ENCODE measurements at places on chromosomes 12 and 14. TPM values are rescaled to one million over a fixed set of nuclear protein-coding genes. Genes with fewer than 3 reads are reported as not detected.

The GRIN2B gene
- not detected for total RNA-seq

The KRT82 gene
- total RNA-seq, result 9.5 TPM

The GPR162 gene
- 2.1 TPM for total RNA-seq

The OSGEP gene
- 41.8 TPM for total RNA-seq

The RAD9B gene
- total RNA-seq, result 0.19 TPM

The CCDC198 gene
- total RNA-seq, result not detected

The RPL10L gene
- not detected for total RNA-seq

The ITPR2 gene
- total RNA-seq, result 159 TPM

The OR4E2 gene
- total RNA-seq, result not detected

The ASIC1 gene
- total RNA-seq, result 2.2 TPM

The KRT6C gene
- total RNA-seq, result 14.8 TPM

DNA sequence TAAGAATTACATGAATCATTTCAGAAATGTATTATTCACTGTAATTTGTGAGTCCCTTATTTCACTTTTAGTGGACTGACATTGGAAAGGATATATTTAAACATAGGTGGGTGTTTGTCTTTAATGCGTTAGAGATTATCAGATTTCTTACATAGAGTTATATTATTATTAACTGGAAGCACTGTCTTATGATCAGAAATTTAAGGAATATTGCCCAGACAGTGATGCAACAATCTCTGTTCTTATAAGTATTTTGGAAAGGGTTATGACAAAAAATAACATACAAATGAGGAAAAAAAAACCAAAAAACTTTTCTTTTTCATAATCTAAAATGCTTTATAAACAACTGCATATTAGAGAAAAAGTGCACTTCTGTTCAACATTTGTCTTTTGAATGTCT lies 836.6 kb downstream of the SLC6A15 start:
- H3K4me3 ChIP-seq, result no peak overlapping the region
- DNase-seq, result no peak
- H3K27me3 ChIP-seq, result no peaks in the 10 kb centered on the region
- no peaks in the 10 kb centered on the region for H3K4me1 ChIP-seq

DNA sequence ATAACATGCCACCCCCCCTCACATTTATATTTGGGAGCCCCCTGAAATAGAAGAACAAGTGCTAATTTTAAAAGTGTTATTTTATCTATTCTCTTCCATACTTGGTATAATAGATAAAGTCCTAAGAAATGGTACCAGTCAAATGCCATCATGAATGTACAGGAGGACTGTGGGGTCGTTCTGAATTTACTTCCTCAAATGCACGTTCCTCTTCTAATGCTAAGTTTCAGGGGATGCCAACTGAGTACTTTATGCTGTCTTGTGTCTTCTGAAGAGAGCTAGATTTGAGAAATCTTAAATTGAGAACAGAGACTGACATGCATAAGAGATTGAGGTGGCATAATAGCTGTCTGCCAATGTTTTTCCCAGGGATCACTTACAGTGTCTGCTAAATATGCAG lies 59.0 kb downstream of the CFAP54 start:
- no peaks in the 10 kb centered on the region for H3K4me1 ChIP-seq
- no peaks in the 10 kb centered on the region for H3K27me3 ChIP-seq
- DNase-seq, result no peak

DNA sequence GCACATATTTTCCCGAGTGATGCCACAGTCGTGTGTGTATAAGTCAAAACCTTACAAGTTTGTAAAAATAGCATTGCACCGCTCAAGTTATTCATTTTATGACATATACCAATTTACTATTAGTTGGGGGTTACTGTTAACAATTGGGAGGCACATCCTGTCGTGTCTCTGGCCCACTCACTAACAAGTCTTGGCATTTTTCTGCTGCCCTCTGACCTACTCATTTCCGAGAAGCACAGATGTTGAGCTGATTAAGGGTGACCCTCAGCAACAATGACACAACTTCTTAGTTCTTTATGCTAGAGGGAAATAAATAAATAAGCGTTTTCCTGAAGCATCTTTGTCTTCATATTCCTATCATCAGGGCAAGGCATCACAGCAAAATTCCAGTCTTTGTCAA lies 6.8 kb upstream of the ATG14 start:
- no peaks in the 10 kb centered on the region for H3K4me1 ChIP-seq
- no peaks in the 10 kb centered on the region for H3K27me3 ChIP-seq
- H3K27ac ChIP-seq, result no peak overlapping the region
- DNase-seq, result no peak

DNA sequence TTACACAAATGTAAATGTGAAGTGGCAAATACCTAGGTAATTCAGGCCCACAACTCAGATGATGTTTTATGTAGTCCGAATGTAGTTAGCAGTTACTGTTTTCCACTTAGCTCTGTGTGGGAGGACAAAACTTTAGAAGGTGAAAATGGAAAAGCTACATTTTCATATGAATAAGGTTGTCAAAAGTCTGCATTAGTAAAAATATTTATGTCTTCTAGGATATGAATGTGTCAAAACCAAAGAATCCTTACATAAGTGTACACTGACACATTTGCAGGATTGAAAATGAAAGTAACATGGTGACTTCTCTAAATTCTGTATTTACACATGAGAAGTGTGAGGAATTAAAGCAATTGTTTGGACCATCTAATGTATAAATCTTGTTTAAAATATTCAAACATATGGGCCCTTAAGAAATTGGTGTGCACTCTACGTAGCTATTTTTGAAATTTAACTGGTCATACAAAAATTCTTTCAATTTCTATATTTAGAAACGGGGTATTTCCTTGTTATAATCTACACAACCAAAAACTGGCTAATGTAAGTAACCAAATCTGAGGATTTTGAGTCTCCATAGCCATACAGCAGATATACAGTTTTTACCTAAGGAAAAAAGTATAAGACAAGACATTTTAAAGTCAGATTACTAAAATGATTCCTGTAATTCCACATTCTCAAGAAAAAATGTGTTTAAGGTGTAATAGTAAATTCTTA lies 5.4 kb downstream of the CDKN1B start:
- peaks cover 66% of the 10 kb centered on the region for H3K4me1 ChIP-seq
- peak overlapping the region; percentile 87 for H3K4me3 ChIP-seq
- H3K27ac ChIP-seq, result peak overlapping the region; percentile 98
- peaks cover 5% of the 10 kb centered on the region for H3K36me3 ChIP-seq
- no peaks in the 10 kb centered on the region for H3K27me3 ChIP-seq

DNA sequence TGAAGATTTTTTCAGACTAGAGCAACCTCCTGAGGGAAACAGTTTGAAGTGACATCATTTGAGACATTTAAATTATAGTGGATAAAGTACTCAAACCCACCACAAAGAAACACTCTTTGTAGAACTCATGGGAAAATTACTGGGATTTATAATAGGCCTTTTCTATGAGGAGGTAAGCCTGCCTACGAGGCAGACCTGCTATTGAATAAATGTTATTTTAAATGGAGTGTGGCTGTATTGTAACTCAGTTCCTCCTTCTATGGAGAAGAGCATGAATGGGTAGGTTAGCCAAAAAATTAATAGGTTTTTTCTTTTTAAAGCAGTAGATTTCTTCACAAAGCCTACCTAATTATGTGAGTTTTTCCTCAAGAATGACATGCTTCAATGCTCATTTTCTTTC lies 63.7 kb upstream of the PLEKHA5 start:
- no peaks in the 10 kb centered on the region for H3K36me3 ChIP-seq
- no peaks in the 10 kb centered on the region for H3K4me1 ChIP-seq
- DNase-seq, result no peak
- no peak overlapping the region for H3K27ac ChIP-seq

- H3K4me3 ChIP-seq, result no peak overlapping the region
- H3K36me3 ChIP-seq, result no peaks in the 10 kb centered on the region
- H3K27me3 ChIP-seq, result no peaks in the 10 kb centered on the region
- no peaks in the 10 kb centered on the region for H3K4me1 ChIP-seq
- no peak for DNase-seq
- no peak overlapping the region for H3K27ac ChIP-seq
Measured at GRCh38 chr12:44570036-44570583, 306.0 kb downstream of the NELL2 start.

- H3K4me3 ChIP-seq, result no peak overlapping the region
- DNase-seq, result no peak
- H3K27me3 ChIP-seq, result no peaks in the 10 kb centered on the region
- H3K36me3 ChIP-seq, result no peaks in the 10 kb centered on the region
Measured at GRCh38 chr12:100020370-100020769, 35.6 kb upstream of the ANKS1B start.

DNA sequence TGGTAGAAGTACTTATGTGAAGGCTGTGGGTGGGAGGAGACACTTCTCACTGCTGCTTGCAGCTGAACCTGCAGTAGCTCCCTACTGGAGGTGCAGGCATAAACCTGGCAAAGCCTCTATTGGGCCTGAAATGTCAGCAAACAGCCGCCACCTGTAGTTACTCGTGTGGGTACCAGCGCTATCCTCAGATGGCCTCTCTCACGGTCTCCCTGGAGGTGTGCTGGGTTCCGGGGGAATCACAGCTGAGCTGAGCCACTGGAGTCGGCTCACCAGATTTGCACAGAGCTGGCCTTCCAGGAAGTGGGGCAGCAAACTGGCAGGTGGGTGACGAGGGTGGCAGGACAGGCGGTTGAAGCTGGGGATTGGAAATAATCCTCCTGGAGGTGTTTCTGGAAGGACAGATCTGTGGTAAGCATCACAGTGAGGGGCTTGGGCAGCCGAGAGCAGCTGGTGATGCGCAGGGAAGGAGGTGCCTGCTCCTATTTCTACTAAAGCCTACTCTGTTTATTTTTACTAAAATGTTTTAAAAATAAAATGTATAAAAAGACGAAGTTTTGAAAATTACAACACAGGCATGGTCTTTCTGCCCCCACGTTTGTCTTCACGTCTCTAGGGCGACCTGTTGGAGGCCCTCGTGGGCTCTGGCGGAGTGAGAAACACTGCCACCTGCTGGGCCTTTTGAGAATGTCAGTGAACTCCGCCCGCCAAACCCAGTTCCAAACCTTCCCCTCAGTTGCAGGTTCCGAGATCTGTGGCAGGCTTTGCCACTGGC lies 67.8 kb upstream of the PLEKHG3 start:
- peaks cover 15% of the 10 kb centered on the region for H3K4me1 ChIP-seq
- no peaks in the 10 kb centered on the region for H3K36me3 ChIP-seq
- no peak overlapping the region for H3K27ac ChIP-seq

DNA sequence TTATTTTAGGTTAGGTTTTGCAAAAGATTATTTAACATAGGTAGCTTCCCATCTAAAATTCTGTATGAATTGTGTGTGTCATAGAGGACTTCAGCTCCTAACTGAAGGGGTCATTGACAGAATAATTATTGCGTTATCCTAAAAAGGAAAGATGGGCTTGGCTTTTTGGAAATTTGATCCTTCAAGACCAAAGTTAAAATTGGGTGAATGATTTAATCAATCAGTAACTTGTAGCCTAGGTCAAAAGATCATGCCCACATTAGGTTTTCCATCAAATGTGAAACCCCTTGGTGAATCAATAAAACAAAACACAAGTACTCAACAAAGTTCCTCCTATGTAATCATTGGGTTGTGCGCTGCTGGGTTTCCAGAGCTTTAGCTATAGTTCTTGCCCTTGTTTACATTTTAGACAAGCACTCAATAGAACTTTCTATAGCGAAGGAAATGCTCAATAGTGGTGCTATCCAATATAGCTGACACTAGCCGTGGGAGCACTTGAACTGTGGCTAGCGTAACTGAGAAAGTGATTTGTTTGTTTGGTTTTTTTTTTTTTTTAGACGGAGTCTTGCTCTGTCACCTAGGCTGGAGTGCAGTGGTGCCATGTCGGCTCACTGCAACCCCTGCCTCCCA lies 37.6 kb upstream of the ARHGAP5 start:
- no peak for DNase-seq
- H3K4me1 ChIP-seq, result no peaks in the 10 kb centered on the region
- H3K27ac ChIP-seq, result no peak overlapping the region
- no peaks in the 10 kb centered on the region for H3K27me3 ChIP-seq
- no peak overlapping the region for H3K4me3 ChIP-seq

GRCh38 chr14:71776471-71777360 lies 155.5 kb upstream of the RGS6 start:
- no peak overlapping the region for H3K4me3 ChIP-seq
- no peak overlapping the region for H3K27ac ChIP-seq
- DNase-seq, result no peak

GRCh38 chr12:46998811-46999368 lies 80.5 kb upstream of the PCED1B start:
- no peaks in the 10 kb centered on the region for H3K4me1 ChIP-seq
- DNase-seq, result no peak
- H3K36me3 ChIP-seq, result no peaks in the 10 kb centered on the region
- H3K27me3 ChIP-seq, result no peaks in the 10 kb centered on the region
- H3K4me3 ChIP-seq, result no peak overlapping the region

DNA sequence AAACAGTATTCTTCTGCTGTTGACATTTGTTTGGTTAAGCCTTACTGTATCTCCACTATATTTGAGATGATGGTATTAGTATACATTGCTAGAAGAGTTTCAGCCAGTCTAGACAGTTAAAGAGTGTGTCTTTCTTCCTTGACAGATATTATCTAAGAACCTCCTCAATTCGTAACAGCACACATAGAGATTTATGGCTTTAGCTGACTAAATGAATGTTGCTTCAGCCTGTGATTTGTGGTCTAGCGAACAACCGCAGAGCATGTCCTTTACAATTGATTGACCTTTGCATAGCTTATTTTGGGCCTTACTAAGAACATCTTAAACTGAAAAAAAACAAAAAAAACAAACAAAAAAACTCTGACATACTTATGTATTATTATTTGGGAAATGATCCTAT lies 122.2 kb downstream of the DAAM1 start:
- H3K27me3 ChIP-seq, result no peaks in the 10 kb centered on the region
- peaks cover 41% of the 10 kb centered on the region for H3K4me1 ChIP-seq
- no peak overlapping the region for H3K27ac ChIP-seq
- H3K4me3 ChIP-seq, result no peak overlapping the region

DNA sequence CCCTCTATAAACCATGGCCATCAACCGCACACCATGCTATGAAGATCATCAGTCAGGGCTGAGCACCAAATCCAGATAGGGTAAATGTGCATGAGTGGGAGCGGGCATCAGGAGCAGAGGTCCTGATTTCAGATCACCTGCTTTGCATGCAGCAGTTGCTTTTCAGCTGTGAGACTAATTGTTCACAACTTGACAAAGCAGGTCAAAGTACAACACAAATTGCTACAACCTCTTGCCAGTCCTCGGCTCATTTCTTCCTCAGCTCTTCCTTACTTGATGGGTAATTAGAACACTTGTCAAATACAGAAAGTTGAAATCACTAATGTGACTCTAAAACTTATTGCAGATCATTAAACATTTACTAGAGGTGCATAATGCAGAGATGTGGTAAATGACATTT lies 171.6 kb downstream of the PPM1H start:
- no peak overlapping the region for H3K27ac ChIP-seq

GRCh38 chr14:65228436-65228835 lies 126.1 kb upstream of the MAX start:
- peaks cover 25% of the 10 kb centered on the region for H3K4me1 ChIP-seq
- no peaks in the 10 kb centered on the region for H3K36me3 ChIP-seq
- no peak overlapping the region for H3K4me3 ChIP-seq

- peaks cover 8% of the 10 kb centered on the region for H3K36me3 ChIP-seq
- no peak overlapping the region for H3K27ac ChIP-seq
- DNase-seq, result no peak
- H3K4me3 ChIP-seq, result no peak overlapping the region
Measured at GRCh38 chr14:64038841-64039542, 186.2 kb downstream of the SYNE2 start.

- no peak overlapping the region for H3K4me3 ChIP-seq
- no peaks in the 10 kb centered on the region for H3K27me3 ChIP-seq
- H3K4me1 ChIP-seq, result no peaks in the 10 kb centered on the region
- H3K36me3 ChIP-seq, result no peaks in the 10 kb centered on the region
- DNase-seq, result no peak
Measured at GRCh38 chr12:66708704-66709456, 30.0 kb upstream of the GRIP1 start.

- H3K36me3 ChIP-seq, result no peaks in the 10 kb centered on the region
- H3K4me1 ChIP-seq, result peaks cover 47% of the 10 kb centered on the region
- H3K27ac ChIP-seq, result no peak overlapping the region
- H3K4me3 ChIP-seq, result peak overlapping the region; percentile 78
- H3K27me3 ChIP-seq, result no peaks in the 10 kb centered on the region
Measured at GRCh38 chr14:85535321-85535720, 5.4 kb downstream of the FLRT2 start.

Measured in suprapubic skin (tissue), 4 donors.